ENCODE measurements at places on chromosomes 7 and 10. TPM values are rescaled to one million over a fixed set of nuclear protein-coding genes. Genes with fewer than 3 reads are reported as not detected.

DNA sequence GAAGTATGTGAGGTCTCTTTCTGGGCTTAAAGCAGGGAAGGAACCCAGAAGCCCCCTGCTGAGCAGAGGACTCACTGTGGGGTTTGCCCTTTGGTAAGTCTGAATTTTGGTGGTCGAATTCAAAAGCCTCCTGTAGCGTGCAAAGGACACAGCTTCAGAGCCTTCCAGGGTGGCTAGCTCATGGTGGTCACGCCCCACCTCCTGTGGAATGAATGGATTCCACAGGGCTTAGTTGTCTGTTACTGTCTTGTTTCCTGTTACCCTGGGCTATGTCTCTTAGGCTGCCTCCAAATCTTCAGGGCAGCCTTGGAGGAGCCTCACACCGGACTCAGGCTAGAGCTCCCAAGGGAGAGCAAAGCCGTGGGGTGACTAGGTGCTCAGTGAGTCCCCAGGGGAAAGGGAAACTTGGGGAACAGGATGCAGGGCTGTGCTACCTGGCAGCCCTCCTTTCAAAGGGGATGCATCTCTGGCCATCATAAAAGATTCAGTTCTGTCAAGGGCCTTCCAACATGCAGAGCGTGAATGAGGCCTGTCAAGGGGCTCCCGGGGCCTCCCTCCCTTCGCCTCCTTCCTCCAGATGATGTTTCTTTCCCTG lies 211.7 kb downstream of the CCSER2 start:
- DNase-seq: no peak

- no peak for DNase-seq
Measured at GRCh38 chr7:28808796-28809533, 149.2 kb downstream of the TRIL start.

DNA sequence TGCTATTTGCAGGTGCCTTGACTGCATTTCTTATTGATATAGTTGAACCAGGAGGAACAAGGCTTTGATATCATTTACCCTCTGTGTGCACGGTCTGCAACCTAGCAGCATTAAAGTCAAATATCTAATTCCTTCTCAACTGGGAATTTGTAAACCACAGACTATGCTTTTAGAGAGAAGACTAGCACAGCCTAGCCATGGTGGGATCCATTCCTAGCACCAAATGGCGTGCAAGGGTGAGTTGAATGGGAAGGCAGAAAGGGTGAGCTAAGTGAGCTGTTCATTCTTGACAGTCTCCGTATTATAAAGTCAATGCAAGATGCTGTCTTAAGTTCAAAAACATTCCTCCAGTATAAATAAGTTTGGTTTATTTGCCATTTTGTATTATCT lies 2.9 kb downstream of the ZNF365 start:
- DNase-seq: no peak

DNA sequence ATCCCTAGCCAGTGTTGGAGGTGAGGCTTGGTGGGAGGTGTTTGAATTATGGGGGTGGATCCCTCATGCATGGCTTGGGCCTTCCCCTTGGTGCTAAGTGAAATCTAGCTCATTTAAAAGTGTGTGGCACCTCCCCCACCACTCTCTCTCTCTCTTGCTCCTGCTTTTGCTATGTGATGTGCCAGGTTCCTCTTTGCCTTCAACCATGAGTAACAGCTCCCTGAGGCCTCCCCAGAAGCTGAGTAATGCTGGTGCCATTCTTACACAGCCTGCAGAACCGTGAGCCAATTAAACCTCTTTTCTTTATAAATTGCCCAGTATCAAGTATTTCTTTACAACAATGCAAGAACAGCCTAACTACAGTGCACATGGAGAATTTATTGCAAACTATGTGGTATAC lies 188.8 kb upstream of the POT1 start:
- DNase-seq: no peak

GRCh38 chr10:44176311-44176710 lies 208.6 kb downstream of the CXCL12 start:
- DNase-seq: no peak

- DNase-seq: no peak
Measured at GRCh38 chr10:5198386-5198785, 1.7 kb downstream of the AKR1C4 start.

GRCh38 chr7:143487566-143487965 lies 9.9 kb downstream of the TAS2R41 start:
- peak; percentile 37 for DNase-seq

- DNase-seq: no peak
Measured at GRCh38 chr7:152887778-152888177, 128.2 kb downstream of the ACTR3B start.

Gene LSM8
- total RNA-seq: 35.3 TPM

Gene FGF8
- not detected for total RNA-seq

Gene PROSER2
- total RNA-seq: 5.1 TPM
